ENCODE measurements at places on chromosomes 6 and 20.

DNA sequence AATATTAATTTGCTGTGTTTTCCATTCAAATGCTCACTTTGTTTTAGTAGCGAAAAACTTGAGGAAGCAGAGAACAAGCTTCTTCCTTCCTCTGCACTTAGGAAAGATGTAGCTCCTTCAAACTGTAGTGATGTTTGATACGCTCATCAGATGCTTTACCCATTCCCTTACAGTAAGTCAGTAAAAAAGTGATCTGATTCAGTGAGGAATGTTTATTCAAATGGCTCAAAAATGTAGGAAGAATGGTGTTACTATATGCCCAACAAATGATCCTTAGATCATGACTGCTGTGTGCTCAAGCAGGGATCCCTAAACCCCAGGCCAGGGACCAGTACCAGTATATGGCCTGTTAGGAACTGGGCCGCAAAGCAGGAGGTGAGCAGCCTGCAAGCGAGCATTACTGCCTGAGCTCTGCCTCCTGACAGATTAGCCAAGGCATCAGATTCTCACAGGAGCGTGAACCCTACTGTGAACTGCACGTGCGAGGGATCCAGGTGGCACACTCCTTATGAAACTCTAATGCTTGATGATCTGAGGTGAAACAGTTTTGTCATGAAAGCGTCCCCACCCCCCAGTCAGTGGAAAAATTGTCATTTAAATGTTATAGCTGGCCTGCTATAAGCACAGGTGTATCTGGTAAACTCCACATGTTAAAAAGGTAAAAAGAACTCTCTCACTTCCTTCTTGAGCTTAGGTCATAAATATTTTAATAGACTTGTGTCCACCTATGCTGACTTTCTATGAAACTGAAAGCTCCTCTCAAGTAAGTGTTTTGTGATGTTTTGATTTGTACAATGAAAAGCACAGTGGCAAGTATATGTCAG lies 187.2 kb downstream of the FOXC1 start:
- DNase-seq, result no peak

DNA sequence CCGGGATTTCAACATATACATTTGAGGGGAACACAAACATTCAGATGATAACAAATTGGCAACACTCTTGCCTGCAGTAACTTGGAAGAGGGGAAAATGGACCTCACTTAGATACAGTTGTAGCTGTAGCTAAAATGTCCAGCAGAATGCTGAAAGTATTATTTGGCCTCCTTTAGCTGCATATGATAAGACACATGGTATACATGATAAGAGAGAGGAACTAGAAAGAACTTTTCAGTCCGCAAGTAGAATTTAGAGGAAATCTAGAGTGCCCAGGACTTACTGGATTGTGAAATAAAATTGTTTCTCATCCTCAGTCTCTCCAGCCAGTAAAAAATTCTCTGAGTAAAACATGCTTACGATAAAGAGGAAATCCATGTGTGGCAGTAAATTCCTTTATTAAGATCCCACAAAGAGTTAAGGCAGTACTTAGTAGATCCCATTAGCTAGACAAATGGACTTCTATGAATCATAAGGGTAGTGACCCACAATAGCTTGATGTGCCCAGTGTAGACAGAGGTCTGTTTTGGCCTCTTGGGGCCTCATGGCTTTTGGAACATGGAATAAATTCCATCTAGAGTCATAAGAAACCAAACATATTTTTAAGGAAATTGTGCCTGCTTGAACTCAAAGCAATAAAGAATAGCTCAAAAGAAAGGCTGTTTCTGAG lies 87.9 kb upstream of the RBM24 start:
- DNase-seq, result no peak

- no peak for DNase-seq
Observed at GRCh38 chr6:21163110-21163837, 430.3 kb upstream of the SOX4 start.

DNA sequence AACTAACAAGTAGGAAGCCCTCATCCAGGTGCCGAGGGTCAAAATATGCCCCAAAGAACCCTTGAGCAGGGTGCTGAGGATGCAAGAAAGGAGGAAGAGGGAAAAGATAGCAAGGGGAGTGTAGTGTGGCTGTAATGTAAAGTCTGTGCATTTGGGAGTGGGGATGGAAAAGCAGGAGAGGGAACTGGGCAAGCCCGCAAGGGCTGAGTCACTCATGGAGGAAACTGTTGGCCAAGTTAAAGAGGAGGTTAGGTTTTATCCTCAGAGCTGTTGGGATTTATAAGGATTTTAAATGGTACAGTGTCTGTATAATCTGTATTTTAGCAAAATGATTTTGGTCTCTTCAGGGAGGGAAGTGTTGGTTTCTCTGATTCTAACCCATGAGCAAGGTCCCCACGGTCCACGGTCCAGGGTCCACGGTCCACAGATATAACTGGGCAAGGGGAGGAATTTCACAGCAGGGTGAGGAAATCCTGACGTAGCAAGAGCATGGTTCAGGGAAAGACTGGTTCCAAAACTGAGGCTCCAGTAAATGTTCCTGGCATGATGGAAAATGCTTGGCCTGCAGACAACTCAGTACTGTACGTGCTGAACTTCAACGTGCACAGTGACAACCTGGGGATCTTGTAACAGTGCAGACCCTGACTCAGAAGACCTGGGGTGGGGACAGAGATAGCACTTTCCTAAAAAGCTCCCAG lies 759.8 kb downstream of the PTPRT start:
- no peak for DNase-seq

DNA sequence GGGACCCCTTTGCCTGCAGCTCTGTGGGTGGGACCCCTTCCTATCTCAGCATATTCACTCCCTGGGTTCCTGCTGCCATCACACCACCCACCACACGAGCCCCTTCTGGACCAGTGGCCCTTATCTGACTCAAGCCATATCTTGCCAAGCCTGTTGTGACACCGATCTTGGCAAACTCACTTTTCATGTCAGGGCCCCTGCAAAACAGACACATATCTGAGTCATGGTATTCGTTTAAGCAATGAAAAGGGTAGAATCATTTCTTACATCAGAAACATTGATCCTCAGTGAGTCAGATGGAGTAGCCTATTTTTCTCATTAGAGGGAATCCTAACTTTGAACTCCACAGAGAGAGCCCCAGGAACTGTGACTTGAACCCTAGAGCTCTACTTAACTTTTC lies 10.6 kb downstream of the RAET1E start:
- DNase-seq, result no peak

DNA sequence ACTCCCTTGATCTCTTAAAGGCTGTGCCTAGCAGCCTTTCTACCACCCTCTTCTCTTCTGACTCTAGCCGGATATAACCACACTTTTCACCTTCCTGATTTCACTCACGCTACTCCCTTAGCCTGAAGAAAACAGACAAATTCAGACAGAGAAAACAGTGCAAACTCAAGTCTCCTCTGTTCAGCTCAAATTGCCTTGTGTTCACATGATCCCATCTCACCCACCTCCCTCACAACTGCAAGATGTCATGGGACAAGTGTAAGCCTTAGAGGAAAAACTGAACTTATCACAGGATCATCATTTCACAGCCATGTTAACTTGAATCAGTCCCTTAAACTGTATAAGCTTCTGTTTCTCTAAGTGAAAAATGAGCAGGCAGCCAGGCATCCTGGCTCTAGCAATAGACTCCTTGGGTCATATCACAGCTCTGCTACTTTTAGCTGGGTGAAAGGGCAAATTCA lies 66.5 kb upstream of the TENT5A start:
- DNase-seq, result no peak

- no peak for DNase-seq
Observed at GRCh38 chr6:81966968-81967367, 214.5 kb upstream of the TENT5A start.

DNA sequence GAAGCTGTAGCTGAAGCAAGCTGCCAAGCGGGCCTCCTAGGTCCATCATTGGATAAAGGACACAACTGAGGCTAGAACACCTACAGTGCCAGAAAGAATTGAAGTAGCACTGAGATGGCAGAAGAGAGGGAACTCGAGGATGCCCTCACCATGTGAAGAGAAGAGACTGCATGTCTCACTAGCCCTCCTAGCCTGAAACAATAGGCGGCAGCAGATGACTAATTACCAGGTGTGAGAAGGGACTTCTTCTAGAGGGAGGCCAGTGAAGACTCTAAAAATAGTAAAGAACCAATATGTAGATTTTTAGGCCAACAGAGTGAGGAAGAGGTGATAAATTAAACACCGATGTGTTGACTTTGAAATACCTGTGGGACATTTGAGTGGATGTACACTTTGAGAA lies 50.3 kb downstream of the LGSN start:
- no peak for DNase-seq

- no peak for DNase-seq
Observed at GRCh38 chr6:47169785-47170616, 127.9 kb upstream of the ADGRF1 start.

DNA sequence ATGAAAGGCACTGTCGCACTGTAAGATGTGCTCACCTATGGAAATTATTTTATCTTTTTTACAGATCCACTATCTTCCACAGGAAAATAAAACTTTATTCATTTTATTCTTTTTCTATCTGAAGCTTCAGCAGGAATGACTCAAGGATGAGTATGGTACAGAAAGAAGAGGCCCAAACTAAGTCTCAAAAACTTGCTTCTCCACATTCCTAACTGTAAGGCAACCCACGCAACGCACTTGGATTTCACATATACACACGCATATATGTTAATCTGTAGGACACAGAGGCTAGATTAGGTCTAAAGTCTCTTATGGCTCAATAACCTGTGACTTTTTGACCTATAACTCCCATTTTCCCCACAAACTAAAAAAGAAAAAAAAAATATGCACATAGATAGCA lies 81.9 kb downstream of the RALGAPA2 start:
- DNase-seq, result no peak

- no peak for DNase-seq
Observed at GRCh38 chr6:10719964-10720264, 3.0 kb upstream of the TMEM14C start.

DNA sequence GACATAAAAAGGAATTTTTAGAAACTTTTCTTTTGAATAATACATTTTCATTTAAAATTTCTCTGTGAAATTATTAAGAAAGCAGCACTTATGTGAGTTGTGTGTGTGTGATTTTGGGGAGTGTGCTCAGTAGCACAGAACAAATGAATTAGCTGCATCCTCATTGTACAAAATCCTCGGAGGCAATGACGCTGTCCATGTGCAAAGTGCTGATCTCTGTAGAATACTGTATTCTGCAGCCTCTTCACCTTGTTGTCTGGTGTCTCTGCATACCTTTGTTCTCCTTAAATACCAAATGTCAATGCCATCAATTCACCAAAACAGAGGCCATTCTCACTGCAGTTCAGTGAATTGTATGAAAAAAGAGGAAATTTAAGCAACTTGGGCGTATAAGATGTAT lies 838.4 kb downstream of the QKI start:
- no peak for DNase-seq

DNA sequence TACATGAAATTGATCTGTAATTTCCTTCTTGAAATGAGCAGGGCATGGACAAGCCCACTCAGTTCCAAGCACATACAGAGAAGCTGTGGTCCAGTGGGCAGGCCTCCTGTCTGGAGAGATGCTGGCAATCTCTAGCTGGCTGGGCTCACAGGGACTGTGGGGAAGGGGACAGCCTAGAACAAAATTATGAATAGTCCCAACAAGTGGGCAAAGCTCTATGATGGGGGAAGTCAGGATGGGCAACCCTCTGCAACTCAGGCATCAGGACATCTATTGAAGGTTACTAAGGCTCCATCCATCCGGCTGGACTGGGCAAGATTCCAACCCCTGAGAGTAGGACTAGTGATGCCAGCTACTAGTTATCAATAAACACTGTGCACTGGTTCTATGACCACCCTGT lies 40.9 kb downstream of the TRERF1 start:
- DNase-seq, result no peak

- no peak for DNase-seq
Observed at GRCh38 chr6:795046-795685, 102.2 kb upstream of the EXOC2 start.

DNA sequence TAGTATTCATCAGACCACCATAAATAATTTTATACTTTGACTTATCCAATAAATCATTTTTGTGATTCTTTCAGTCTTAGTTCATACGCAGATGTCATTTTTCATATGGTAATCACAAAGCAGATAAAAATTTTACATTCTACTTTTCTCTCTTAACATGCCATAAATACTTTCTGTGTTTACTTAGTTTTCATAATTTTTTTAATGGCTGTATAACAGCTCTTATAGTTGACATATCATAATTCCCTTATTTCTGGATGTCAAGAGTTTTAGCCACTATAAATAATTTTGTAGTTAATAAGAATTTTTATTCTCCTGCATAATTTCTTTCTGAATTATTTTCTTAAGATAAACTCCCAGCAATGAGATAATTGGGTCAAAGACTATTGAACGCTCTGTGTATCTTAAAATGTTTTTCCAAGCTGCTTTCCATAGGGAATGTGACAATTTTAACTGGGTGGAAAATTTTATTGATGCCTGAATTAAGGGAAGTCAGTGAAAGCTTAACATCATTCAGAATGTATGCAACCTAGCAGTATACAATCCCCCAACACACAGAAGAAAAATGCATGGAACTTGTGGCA lies 702.7 kb downstream of the EPM2A start:
- DNase-seq, result no peak

DNA sequence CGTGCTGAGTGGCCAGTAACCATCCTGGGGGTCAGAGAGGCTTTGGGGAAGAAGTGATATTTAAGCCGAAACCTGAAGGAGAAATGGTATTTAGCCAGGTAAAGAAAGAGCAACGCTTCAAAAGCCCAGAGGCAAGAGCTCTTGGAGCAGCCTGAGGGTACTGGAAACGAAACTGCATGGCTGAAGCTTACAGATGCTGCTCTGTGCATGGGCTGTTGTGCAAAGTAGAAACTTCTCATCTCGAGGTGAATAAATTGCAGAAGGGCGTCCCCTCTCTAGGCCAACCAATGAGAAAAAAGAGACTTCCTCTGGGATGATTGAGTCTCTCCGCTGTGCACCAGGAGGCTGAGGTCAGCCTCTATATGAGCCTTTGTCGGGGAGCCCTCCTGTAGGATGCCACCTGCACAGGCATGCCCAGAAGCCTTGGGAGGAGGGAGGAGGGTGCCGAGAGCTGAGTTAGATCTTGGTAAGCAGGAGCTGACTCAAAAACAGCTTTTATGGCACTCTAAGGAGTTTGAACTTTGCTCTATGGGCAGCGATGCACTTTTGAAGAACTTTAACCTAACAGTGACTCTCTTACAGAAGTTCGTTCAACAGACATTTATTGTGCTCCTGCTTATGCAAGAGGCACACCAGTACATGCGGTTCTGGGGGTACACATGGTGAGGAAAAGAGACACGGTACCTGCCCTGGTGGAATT lies 61.6 kb upstream of the EDN1 start:
- DNase-seq, result no peak

- DNase-seq, result no peak
Observed at GRCh38 chr20:32184961-32185603, 22.5 kb downstream of the PLAGL2 start.
